ENCODE measurements at places on chromosomes 16 and 17.
A peak's percentile ranks its signal among the peaks of the same experiment; 100 is the strongest.

DNA sequence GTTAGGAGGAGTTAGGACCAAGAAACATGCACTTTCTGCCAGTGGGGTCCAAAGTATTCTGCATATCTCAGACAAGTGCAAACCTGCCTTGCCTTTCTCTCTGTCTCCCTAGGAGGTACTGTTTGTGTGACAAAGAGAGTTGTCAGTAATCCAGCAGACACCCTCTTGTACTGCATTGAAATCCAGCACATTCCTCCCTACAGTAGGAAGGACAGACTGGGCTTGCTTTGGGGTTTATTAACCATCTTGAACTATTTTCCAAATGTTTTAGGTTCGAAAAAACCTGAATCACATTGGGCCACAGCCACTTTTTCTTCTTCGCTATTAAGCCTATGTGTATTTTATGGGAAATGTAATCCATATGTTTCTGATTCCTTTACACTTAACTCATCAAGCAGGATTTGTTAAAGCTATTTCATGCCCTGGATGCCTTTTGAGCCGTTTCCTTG, 204.2 kb upstream of the KCNJ16 start:
- no peak for DNase-seq

- no peak for DNase-seq
Observed at GRCh38 chr17:78434455-78435329, 56.2 kb downstream of the PGS1 start.

GRCh38 chr16:16923479-16923878, 544.5 kb downstream of the NPIPA7 start:
- no peak for DNase-seq

- no peak for DNase-seq
Observed at GRCh38 chr16:56793492-56793891, 63.6 kb downstream of the NUP93 start.

DNA sequence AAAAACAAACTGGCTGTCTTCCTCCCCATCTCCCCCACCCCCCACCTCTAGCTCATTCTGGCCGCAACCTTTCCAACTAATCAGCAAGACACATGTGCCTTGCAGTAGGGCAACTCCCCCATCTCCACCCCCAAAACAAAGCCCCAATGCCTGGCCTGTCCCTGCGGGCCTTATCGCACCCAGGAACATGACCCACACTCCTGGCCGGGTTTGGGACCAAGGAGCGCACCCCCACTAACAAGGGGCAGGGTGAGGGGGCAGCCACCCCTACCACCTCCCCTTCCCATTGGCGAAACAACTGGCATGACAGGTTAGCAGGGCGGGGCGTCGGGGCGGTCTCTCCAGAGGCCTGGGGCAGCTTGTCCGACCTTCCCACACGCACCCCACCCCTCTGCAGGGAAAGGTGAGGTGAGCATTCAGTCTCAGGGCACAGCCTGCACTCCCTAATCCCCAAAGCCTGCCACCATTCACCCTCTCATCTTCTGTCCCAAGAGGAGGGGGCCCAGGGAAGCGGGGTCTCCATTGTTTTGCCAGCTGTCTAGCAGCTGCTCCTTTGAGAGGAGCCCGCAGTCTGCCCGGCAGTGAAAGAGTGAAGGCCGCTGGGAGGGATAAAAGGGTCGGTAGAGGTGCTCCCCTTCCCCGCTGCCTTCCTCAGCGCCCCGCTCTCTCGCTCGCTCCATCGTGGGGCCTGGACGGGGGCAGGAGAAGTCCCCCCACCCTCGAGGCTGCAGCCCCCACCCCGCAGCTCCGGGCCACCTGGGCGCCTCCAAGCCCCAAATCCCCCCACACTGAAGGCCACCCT, 765 bp downstream of the MYO18A start:
- no peak for DNase-seq

DNA sequence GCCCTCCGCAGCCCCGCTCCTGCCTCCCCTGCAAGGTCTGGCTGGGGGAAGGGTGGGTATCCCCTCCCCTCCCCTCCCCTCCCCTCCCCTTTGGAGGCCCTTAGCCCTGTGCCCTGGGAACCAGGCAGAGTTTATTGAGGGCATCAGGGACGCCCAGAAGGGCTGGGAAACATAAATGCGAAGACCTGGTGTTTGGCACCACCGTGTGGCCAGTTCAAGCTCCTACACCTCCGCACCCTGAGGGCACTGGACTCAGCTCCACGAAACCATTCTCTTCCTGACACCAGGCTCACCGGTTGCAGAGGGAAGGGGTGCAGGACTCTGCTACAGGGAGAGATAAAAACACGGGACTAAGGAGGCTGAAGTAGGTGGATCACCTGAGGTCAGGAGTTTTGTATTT, 1.0 kb upstream of the AIPL1 start:
- peak; percentile 60 for DNase-seq

- DNase-seq: no peak
Observed at GRCh38 chr16:49854188-49854795, 1.6 kb downstream of the ZNF423 start.

GRCh38 chr17:29207975-29208374, 27.8 kb upstream of the MYO18A start:
- DNase-seq: no peak

GRCh38 chr17:48993951-48994350, 3.2 kb upstream of the IGF2BP1 start:
- DNase-seq: no peak

DNA sequence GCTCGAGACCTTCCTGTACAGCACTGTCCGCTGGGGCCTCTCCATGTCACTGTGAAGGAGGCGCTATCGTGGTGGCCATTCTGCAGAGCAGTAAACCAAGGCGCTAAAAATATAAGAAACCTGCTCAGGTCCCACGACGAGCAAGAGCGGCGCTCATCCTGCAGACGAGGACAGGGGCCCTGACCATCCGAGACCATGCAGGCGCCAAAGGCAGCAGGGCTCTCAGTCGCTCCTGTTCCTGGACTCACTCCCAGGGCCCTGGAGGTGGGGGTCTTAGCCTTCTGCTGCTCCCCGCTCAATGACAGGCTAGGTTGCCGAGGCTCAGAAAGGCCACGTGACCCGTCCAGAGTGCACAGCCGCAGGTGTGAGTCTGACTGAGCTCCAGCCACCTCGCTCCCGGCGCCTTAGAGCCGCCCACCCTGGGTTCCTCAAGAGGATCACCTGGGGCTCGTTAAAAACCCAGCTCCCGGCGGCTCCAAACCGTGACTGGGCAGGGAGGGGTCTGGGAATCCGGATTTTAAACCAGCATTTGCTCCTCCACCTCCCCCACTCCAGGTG, 509 bp upstream of the ATP2C2 start:
- no peak for DNase-seq

- no peak for DNase-seq
Observed at GRCh38 chr16:27098366-27099049, 31.8 kb downstream of the C16orf82 start.

- no peak for DNase-seq
Observed at GRCh38 chr17:16314189-16314588, 39.1 kb downstream of the CENPV start.

DNA sequence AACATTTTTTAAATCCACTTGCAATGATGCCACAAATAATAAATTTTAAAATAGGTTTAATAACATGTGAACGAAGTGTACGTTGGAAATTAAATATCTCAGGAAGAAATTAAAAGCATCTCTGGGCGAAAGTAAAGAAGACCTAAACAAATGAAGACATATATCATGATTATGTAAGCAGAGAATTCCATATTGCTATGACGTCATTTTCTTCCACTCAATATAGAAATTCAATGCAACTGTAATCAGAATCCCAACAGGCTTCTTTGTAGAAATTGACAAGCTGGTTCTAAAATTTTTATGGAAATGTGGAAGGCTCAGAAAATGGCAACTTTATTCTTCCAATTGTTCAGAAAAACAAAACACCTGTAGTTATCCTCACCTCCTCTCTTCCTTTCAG, 33.8 kb upstream of the RBFOX3 start:
- no peak for DNase-seq
